Activated naive CD4-positive, alpha-beta T cell treated with anti-CD3 and anti-CD28 coated beads, Interleukin-2, amount 50 U/mL, for 72 hours (primary cell): ENCODE measurements at places on chromosomes 13 and 19. TPM values are rescaled to one million over a fixed set of nuclear protein-coding genes. Genes with fewer than 3 reads are reported as not detected.

RFPL4A gene
- not detected for total RNA-seq

ZNF583 gene
- 1.6 TPM for total RNA-seq

FAM83E gene
- total RNA-seq = 5.5 TPM

PPP1R13L gene
- 52.2 TPM for total RNA-seq

PRRG2 gene
- 10.8 TPM for total RNA-seq

KLK7 gene
- not detected for total RNA-seq

PSG2 gene
- not detected for total RNA-seq

SOX21 gene
- total RNA-seq = not detected

ARRDC5 gene
- 0.39 TPM for total RNA-seq

ABHD17A gene
- total RNA-seq = 110 TPM

ZNF793 gene
- total RNA-seq = 4.7 TPM

RNF17 gene
- total RNA-seq = 0.61 TPM
